ENCODE measurements at places on chromosomes 1 and 21.
A peak's percentile ranks its signal among the peaks of the same experiment; 100 is the strongest.

- peak; percentile 46 for DNase-seq
These were observed 1.0 kb downstream of the ARID1A start for GRCh38 chr1:26696654-26697430.

- no peak for DNase-seq
These were observed 24.9 kb downstream of the CSMD2 start for GRCh38 chr1:34140011-34140676.

GRCh38 chr1:15618077-15618654, 908 bp downstream of the DDI2 start:
- no peak for DNase-seq

DNA sequence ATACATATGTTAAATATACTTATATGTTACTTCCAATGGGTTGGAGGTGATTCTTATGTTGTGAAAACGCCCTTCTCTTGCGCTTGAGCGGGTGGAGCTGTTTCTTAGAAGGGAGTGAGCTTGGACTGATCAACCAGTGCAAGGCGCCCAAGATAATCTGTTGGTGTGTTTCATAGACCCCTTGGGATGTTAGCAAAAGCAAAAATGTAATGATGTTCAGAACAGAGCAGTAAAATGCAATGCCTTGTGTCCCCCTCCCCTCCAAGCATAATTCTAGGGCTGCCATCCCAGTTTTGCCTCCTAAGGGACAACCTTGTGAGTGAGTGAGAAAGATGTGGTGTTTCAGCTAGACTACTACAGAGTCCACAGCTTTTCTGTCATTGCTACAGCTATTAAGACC, 6.2 kb upstream of the CD34 start:
- no peak for DNase-seq

- no peak for DNase-seq
These were observed 10.2 kb upstream of the OR10J4 start for GRCh38 chr1:159421821-159422220.

All from mucosa of descending colon (tissue), 3 donors.